Natural killer cell (primary cell): ENCODE measurements at places on chromosomes 7 and 10. TPM values are rescaled to one million over a fixed set of nuclear protein-coding genes. Genes with fewer than 3 reads are reported as not detected.

Gene DENND2A
- 0.12 TPM for total RNA-seq

Gene FRMD4A
- total RNA-seq, result 0.36 TPM

Gene ABCC2
- 1.3 TPM for total RNA-seq

Gene AKR1B1
- total RNA-seq, result 106 TPM

Gene MINDY3
- total RNA-seq, result 53.3 TPM

Gene ATOH7
- not detected for total RNA-seq

Gene NKX2-3
- not detected for total RNA-seq
